ENCODE measurements at places on chromosomes 2 and 18.

GRCh38 chr2:66431274-66431642 lies 3.7 kb upstream of the MEIS1 start:
- DNase-seq: no peak

DNA sequence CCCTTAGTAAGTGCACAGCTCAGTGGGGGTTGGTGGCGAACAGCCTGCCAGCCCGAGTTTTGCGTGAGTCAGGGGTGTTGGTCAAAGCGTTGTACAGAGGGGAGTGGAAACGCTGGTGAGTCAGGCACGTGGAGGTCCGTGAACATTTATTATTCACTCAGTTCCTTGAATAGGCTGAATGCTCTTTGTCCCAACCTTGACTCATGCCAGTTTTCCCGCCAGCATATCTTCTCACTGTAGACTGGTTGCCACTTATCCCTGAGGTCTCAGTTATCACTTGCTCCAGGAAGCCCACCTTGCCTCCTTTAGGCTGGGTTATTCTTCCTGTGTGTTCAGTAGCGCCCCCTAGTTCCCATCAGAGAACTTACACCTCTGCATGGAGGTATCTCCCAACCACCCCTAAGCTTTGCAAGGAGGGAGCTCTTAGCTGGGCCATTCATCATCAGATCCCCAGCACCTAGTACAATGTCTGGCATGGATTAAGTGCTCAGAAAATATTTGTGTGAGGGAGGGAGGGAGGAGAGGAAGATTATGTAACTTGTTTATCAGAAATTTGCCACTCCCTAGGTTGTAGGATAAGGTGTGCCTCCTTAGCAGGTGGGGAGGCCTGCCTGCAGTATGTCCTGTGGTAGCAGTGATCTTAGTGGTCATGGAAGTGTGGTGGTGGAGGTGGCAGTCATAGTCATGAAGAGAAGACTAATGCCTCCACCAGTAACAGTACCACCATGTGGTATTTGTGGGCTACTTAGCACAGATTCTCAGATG lies 72.1 kb downstream of the CABLES1 start:
- DNase-seq: no peak

DNA sequence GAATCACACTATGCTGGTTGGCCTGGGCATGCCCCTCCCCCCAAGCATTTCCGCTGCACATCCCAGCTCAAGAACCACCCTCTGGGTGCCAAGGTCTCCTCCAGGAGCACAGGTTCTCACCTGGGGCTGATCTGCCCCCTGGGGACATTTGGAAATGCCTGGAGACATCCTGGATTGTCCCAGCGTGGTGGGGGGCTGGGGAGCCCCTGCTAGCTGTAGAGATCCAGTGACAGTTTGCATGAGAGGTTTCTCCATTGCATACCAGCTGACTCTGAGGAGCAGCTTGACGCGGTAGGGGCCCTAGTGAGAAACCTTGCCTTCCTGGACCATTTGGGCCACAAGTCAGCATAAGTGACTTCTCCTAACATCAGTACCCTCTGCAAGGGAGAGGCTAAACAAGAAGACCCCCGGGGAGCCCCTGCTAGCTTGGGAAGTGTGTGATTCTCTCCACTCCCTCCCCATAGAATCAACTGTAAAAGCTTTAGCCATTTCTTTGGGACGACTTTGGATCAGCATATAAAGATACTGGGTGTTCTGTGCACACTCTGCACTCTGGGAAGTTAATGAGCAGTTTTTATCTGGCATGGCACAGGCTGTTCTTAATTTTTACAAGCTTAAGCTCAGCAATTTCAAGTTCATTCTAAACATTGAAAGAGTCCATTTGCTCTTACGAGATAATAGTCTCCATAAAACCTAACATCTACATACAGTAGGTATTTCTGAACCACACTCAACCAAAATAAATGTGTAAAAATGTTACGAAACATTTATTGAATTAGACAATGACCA lies 94.1 kb downstream of the GBX2 start:
- no peak for DNase-seq

GRCh38 chr2:132978840-132979239 lies 308.8 kb upstream of the LYPD1 start:
- no peak for DNase-seq

- no peak for DNase-seq
Observed at GRCh38 chr2:53210538-53210937, 557.1 kb upstream of the CHAC2 start.

DNA sequence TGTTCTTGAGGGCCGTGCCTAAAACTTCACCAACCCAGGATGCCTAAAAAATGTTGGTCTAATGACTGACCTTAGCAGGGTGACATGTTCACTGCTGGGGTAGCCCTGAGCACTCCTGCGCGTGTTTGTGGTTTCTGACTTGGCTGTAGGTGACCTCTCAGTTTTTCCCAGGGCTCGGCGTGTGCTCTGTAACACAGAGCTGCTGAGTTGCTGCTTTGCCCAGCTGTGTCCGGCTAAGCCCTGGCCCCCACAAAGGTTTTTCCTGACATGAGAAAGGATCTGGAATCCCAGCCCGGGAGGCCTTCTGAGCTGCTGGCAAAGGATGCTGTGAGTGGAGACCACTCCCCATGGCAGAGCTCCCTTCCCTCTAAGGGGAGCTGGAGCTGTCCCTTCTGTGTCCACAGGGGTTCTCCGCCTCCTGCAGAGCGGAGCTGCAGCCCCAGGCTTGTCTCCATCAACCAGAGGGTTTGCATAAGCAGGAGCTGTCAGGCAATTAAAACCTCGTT lies 52.7 kb downstream of the CRIM1 start:
- DNase-seq: no peak

- DNase-seq: no peak
Observed at GRCh38 chr2:100344433-100344832, 22.1 kb upstream of the LONRF2 start.

DNA sequence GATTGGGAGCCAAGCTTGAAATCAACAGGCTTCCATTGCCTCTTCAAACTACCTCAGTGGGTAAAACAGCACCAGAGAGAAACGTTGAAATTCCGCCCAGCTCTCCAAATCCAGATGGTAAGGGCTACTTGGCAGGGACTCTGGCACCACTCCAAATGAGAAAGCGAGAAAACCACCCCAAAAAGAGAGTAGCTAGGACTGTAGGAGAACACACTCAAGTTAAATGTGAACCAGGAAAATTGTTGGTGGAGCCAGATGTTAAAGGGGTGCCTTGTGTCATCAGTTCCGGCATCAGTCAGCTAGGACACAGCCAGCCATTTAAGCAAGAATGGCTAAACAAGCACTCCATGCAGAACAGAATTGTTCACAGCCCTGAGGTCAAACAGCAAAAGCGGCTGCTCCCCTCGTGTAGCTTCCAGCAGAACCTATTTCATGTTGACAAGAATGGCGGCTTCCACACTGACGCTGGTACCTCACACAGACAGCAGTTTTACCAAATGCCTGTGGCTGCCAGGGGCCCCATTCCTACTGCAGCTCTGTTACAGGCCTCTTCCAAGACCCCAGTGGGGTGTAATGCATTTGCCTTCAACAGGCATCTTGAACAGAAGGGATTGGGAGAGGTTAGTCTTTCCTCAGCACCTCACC lies 167.3 kb downstream of the ASXL3 start:
- no peak for DNase-seq

Measured in epithelial cell of prostate (primary cell).